ENCODE measurements at places on chromosomes 4 and X.
A peak's percentile ranks its signal among the peaks of the same experiment; 100 is the strongest.

- DNase-seq = peak; percentile 2
Observed at GRCh38 chr4:54840992-54841768, 183.4 kb downstream of the KIT start.

GRCh38 chrX:9775930-9776329, 10.3 kb upstream of the GPR143 start:
- DNase-seq = no peak

DNA sequence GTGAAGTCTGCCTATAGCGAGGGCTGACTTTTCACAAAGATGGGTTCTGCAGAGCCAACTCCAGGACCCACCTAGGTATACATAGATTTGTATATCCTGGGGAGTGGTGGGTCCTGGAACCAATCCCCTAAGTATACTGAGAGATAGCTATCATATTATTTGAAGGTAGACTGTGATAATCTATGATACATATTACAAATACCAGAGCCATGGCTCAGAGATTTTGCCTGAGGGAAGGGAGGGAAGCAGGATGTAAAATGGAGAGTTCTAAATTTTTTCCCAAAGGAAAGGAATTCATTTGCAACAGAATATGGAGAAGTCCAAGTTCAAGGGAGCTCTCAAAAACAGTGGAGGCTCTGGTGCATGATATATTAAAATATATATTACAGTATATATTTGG, 7.2 kb downstream of the TCEAL3 start:
- DNase-seq = no peak

GRCh38 chr4:146346276-146346675, 131.9 kb downstream of the REELD1 start:
- no peak for DNase-seq

- DNase-seq = no peak
Observed at GRCh38 chr4:58368221-58368620, 1258.0 kb upstream of the IGFBP7 start.

GRCh38 chr4:88811904-88812303, 114.3 kb upstream of the NAP1L5 start:
- no peak for DNase-seq

- DNase-seq = peak; percentile 50
Observed at GRCh38 chr4:6769233-6769988, 13.1 kb upstream of the KIAA0232 start.

DNA sequence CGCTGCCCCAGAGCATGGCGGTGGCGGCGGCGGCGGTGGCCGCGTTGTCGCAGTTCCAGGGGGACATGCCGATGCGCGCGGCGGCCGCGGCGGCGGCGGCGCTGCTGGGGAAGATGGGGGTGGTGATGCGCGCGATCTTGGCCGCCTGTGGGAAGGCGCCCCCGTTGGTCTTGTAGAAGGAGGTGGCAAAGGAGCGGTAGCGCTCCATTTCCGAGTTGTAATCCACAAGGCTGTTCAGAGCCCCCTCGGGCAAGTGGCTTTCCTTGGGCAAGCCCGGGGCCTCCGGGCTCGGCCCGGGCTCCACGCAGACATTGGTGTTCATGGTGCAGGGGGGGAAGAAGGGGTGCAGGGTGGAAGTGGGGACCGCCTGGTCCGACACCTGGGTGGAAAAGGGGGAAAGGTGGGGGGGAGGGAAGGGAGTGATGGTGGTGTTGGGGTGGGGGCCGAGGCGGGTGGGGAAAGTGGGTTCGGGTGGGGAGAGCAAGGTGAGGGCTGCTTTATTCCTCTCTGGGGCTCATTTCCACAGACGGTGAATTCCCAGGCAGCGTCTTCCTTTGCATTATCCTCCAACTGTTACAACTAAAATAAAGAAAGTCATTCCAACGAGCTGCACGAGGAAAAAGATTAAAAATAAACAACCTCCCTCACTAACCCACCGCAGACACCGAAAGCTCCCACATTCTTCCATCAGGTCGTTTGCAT, 3.1 kb downstream of the CXXC4 start:
- peak; percentile 42 for DNase-seq

GRCh38 chrX:3655181-3655580, 58.3 kb downstream of the PRKX start:
- no peak for DNase-seq

DNA sequence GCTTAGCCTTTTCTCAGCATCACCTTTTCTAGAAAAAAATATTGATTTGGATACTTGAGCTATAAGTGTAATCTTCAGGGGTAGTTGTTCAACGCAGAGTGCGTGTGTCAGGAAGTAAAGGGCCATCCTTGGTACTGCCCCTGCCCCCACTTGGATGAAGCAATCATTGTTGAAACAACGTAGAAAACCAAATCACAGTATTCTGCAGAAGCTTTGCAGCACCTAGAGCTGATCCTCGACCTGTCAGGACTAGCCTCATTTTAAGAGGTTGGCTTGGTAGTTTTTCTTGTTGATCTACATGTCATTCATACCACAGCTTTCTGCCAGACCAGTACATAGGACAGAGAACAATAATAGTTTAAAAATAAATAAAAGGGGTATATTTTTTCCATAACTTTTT, 65.3 kb upstream of the MYOZ2 start:
- no peak for DNase-seq

- DNase-seq = no peak
Observed at GRCh38 chrX:35664833-35665232, 133.3 kb upstream of the MAGEB16 start.

- no peak for DNase-seq
Observed at GRCh38 chr4:184599492-184600135, 49.6 kb downstream of the CASP3 start.

GRCh38 chr4:7235030-7235380, 42.7 kb downstream of the SORCS2 start:
- DNase-seq = no peak

DNA sequence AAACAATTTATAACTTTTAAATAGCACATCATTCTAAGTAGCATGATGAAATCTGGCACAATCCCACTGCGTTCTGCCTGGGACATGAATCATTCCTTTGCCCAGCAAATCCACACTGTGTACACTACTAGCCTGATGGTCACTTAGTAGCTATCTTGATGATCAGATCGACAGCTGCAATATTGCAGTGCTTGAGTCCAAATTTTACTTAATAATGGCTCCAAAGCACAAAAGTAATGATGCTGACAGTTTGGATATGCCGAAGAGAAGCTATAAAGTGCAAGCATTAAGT, 86.6 kb upstream of the NPNT start:
- DNase-seq = no peak

DNA sequence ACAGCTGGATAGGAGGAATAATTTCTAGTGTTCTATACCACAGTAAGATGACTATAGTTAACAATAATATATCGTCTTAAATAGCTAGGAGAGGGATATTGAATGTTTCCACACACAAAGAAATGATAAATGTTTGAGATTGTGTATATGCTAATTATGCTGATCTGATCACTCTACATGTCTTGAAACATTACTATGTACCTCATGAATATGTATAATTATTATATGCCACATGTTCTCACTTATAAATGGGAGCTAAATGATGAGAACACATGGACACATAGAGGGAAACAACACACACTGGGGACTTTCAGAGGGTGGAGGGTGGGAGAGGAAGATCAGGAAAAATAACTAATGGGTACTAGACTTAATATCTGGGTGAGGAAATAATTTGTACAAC, 53.2 kb upstream of the MAGEA4 start:
- DNase-seq = no peak

GRCh38 chr4:140180577-140180976, 26.6 kb upstream of the MAML3 start:
- no peak for DNase-seq

DNA sequence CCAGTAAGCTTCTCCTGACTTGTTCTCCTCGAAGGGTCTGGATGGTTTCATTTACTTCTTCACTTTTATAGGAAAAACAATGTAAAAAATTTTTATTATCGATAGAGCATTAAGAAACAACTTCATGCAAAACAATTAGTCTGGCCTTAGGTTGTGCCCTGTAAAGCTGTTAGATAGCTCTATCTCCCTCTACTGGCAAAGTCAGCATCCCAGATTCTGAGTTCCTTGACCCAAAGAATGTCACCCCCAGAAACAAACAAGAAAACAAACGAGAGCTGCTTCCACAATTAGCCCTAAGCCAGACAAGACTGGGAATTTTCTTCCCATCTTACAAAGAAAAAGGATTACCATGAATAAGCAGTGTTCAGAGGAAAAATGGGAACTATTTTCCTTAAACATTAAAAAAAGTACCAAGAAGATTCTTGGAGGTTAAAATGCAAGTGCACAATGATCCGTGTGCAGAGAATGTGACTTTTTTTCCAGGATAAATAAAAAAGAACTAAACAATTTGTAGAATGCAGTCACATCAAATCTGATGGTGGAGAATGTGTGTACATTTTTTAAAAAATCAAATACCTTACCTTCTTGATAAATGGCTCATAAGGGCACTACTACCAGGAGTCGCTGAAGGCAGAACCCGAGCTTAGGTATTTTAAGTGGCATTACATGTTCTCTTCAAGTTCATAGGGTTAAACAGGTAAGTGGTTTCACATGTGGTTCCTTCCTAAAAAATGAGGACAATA, 293.2 kb downstream of the FBXO8 start:
- no peak for DNase-seq

GRCh38 chrX:70973221-70973620, 42.3 kb upstream of the SLC7A3 start:
- DNase-seq = no peak

- DNase-seq = no peak
Observed at GRCh38 chr4:73415807-73416238, 11.7 kb downstream of the ALB start.

- DNase-seq = no peak
Observed at GRCh38 chr4:6087669-6088341, 69.6 kb upstream of the C4orf50 start.

DNA sequence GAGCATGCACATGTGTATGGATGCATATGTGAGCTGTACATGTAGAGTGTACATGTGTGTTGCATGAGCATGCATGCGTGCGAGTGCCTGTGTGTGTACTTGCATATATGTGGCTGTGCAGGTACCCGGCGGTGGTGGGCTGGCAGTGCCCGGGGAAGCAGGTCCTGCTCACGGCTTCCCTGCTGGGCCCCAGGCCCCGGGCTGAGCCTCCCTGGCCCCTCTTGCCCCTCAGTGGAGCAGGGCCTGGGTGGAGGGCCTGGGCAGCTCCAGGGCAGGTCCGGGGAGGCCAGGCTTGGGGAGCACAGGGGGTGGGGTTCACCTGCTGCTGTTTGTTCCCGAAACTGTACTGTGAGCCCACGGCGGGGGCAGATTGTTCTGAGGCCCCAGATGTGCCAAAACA, 9.4 kb downstream of the NAT8L start:
- no peak for DNase-seq

GRCh38 chr4:14117575-14118238, 490.2 kb upstream of the BOD1L1 start:
- DNase-seq = no peak

- no peak for DNase-seq
Observed at GRCh38 chr4:86556791-86557415, 37.2 kb upstream of the PTPN13 start.

DNA sequence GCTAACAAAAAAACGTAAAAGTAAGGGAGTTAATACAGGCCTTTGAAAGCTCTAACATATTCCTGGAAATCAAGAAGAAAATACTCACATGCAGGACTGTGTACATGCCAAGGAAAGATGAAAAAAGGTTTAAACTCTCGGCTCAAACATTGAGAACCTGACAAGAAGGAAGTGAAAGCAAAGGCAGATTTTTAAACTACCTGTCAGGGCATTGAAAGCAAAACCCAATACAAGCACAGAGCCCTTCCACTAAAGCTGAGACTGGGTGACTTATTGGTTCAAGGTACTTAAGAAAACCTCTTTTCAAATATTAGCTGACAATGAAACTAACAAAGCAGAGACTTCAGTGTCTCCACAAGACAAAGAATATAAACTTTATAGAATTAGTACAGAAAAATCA, 313.0 kb upstream of the GRID2 start:
- DNase-seq = no peak

GRCh38 chrX:10015723-10016518, 48.8 kb downstream of the CLDN34 start:
- DNase-seq = no peak

DNA sequence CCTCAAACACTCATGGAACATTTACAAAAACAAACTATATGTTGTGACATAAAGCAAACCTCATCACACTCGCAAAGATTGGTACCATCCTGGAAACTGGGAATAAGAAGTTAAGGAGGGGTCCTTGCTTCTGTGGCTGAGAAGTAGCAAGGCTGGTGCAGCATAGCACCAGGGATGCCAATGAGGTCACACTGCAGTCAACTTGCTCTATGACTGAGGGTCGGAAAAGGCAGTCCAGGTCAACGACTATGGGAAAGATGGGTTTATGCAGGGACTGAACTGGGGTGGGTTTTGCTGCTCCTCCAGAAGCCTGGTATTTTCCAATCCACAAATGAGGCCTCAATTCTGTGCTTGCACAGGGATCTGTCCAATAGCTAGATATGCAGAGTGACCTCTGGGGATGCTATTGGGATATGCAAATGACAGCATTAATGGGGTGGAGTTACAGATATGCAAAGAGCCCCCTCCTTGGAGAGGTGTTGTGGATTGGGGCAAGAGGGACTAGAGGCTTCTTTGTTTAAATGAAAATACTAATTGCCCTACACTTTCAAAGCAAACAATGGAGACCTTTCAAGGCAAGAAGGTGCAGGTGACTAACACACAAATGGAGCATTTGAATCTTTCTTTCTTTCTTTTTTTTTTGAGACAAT, 7.2 kb upstream of the IL13RA1 start:
- no peak for DNase-seq

GRCh38 chr4:112423591-112423990, 92.4 kb downstream of the NEUROG2 start:
- DNase-seq = no peak

DNA sequence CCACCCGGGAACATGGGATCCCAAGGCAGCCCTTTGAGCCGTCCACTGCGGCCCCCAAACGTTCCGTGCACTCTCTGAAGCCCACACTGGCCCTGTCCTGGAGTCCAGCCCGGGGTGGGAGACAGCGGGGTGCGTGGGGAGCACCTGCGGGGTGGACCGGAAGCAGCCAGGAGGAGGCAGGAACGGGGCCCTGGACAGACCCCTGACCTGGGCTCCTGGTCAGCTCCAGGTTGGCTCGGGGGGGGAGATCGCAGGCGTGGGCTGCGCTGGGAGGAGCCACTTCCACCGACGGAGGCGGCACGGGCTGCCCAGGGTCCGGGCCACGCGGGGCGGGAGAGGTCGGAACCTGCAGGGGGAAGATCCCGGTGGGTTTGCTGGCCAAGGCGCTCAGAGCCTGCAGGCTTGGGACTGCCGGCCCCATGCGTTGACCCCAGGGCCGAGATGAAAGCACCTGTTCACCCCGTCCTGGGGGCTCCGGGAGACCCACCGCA, 5.7 kb upstream of the PLCXD1 start:
- no peak for DNase-seq

- no peak for DNase-seq
Observed at GRCh38 chr4:158760866-158761265, 8.0 kb upstream of the FNIP2 start.

- DNase-seq = no peak
Observed at GRCh38 chrX:49063715-49064114, 4.9 kb downstream of the CCDC120 start.
